Stimulated activated CD8-positive, alpha-beta memory T cell treated with anti-CD3 and anti-CD28 coated beads, Interleukin-12 subunit alpha, Interleukin-12 subunit beta, amount 100 ng/mL, for 4 hours (primary cell): ENCODE measurements at places on chromosomes 4 and X.

DNA sequence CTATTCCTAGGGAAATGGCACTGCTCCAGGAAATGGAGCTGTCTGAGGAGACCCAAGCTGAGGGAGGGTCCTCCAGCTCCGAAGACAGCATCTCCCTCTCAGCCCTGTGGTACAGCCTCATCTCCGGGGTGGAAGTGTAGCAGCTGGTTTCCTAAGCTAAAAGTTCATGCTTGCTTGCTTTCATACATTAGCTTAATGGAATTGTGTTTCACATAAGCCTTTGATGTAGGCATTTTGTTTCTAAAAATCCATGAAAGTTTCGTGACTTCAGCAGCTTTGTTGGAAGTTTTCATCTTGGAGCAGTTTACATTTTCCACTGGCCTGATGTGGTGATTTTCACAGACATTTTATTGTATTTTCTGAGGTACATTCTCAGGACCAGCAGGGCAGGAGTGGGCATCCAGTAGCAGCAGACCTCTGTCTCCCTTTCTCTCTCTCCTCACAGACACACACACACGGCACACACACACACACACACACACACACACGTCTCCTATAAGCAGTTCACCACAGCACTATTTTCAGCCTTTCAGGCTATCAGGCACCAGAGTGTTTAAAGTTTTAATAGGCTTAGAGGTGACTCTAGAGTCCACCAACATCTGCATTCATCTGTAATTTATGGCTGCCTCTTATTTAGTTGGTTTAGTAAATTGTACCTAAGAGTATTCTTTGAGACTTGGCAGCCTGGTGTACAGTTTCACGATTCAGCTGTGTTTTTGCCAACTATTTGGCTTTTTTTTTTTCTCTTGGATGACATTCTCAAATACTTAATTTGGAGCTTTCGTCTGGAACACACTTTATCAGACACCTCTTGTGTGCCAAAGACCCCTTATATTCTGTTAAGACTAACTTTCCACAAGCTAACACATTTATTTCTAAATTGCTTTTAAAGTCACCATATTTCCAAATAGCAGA, 225.8 kb upstream of the SFRP2 start:
- DNase-seq, result no peak

- no peak for DNase-seq
Observed at GRCh38 chrX:139025816-139026215, 314.3 kb upstream of the FGF13 start.

GRCh38 chr4:124945422-124945821, 232.9 kb upstream of the ANKRD50 start:
- no peak for DNase-seq

- no peak for DNase-seq
Observed at GRCh38 chrX:134600714-134601113, 57.6 kb downstream of the PLAC1 start.

GRCh38 chr4:14169460-14169859, 541.9 kb upstream of the BOD1L1 start:
- no peak for DNase-seq

DNA sequence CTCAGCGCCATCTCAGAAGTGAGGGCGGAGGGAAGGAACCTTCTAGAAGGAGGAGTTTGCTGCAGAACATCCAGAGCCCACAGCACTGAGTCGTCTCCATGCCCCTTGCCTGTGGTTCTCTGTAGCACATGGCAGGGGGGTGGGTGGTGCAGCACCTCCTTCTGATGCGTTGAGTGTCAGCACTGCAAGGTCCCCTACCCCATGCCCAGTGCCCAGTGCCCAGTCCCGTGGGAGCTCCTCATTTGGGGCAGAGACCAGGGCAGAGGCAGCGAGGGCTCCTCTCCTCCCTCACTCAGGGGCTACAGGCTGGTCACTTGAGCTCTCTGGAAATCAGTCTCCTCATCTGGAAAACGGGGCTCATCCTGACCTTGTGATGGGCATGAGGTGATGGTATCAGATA, 78.1 kb downstream of the HTRA3 start:
- DNase-seq, result no peak

- DNase-seq, result no peak
Observed at GRCh38 chrX:51862920-51863319, 30.5 kb upstream of the MAGED1 start.
